Fibroblast of skin of scalp (primary cell): ENCODE measurements at places on chromosomes 7 and 10.

DNA sequence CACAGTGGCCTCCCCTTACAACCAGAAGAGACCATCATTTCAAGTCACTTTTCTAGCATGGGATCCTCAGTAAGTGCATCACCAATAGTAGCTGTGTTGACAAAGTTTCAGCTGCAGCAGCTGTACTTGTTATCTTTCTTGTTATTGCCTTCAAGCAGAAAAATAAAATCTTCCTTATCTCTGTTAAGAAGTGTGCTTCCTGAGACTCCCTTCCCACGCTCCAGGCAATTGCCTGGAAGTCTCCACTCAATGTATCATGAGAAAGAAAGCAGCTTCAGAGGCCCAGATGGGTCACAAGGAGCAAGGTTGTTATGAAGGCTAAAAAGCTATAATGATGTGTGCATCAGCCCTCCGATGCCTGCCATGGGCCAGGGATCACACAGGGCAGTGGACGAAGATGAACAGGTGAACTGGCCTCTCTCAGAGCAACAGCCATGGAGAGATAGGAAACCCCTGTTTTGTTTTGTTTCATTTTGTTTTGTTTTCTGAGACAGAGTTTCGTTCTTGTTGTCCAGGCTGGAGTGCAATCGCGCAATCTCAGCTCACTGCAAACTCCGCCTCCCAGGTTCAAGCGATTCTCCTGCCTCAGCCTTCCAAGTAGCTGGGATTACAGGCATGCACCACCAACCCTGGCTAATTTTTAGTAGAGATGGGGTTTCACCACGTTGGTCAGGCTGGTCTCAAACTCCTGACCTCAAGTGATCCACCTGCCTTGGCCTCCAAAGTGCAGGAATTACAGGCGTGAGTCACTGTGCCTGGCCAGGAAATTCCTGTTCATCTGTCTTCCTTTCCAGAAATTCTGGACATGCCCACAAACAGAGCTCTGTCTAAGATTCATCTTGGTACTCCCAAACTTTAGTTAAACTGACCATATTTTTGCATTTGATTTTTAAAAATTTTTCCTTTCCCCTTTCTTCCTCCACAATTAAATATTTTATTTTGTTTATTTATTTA is 340.5 kb downstream of the TNS3 start:
- DNase-seq = no peak

GRCh38 chr7:15600298-15600697 is 38.5 kb upstream of the AGMO start:
- DNase-seq = no peak

DNA sequence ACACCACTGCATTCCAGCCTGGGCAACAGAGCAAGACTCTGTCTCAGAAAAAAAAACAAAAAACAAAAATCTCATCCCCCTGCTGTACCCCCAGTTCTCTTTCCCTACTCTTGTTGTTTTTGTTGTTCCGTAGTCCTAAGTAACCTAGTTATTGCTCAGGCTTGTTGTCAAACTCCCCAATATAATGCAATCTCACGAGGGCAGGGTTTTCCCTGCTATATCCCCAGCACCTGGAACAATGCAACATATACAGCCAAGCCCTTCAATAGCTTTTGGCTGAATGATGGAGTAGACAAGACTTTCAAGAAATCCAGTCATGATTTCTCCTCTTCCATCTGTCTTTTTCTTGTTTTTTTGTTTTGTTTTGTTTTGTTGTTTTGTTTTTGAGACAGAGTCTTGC is 10.2 kb downstream of the ACSL5 start:
- DNase-seq = no peak

DNA sequence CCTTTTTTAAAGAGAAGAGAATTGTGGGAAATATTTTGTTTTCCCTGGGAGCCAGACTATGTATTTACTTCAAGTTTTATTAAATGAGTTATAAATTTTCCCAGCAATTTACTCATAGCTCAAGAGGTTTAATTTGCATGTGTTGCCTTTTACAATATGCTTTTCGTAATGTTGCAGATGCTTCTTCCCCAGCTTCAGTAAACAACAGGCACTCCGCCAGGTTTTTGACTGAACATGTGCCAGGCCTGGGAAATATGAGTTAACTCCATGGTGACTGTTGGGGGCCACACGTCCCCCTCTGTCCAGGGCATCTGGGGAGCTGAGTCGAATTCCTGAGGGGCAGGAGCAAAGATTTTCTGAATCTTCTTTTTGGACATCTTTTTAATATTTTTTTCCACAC is 545.7 kb downstream of the LRMDA start:
- DNase-seq = no peak

GRCh38 chr7:5494320-5494682 is 70.7 kb upstream of the TNRC18 start:
- no peak for DNase-seq

DNA sequence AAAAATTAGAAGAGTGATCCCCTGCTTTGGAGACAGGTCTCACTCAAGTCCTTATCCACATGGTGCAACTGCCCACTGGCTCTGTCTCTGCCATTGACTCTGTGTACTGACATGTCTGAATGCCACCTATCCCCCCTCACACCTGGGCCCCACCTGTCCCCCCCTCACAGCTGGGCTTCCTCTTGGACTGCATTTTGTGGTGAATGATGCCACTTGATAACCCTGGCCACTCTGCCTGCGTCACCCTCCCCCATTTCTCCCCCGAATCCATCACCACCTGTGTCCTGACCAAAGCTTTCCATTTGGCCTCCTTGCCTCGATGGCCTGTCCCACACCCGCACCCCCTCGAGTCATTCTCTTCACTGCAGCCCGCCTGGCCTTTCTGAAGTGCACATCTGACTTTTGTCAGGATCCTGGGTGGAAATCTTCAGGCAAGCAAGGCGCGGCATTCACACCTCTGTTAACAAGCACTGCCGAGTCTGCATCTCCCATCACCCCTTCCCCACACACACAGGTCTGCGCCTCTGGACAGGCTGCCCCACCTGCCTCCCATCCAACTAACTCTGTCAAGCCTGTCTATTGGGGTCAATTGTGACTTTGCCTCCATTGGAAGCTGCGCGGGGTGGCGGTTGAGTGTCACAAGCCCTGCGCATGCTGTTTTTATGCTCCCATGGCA is 175.3 kb upstream of the KLF14 start:
- no peak for DNase-seq

DNA sequence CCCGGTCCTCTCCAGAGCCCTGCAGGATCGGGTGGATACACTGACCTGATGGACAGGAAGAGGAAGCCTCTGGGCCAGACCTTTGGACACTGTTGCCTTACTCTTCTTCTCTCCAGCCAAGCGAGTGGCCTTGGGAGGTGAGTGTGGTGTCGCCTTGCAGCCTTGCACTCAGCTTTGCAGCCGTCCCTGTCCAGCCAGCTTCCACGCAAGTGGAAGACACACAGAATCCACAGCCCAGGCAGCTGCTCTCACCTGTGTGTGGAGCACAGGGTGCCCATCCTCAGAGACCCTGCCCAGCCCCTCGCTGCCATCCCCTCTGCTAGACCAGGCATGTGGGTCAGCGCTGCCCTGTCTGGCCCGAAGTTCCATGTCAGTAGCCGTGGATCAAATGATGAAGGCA is 239.1 kb downstream of the EBF3 start:
- no peak for DNase-seq

DNA sequence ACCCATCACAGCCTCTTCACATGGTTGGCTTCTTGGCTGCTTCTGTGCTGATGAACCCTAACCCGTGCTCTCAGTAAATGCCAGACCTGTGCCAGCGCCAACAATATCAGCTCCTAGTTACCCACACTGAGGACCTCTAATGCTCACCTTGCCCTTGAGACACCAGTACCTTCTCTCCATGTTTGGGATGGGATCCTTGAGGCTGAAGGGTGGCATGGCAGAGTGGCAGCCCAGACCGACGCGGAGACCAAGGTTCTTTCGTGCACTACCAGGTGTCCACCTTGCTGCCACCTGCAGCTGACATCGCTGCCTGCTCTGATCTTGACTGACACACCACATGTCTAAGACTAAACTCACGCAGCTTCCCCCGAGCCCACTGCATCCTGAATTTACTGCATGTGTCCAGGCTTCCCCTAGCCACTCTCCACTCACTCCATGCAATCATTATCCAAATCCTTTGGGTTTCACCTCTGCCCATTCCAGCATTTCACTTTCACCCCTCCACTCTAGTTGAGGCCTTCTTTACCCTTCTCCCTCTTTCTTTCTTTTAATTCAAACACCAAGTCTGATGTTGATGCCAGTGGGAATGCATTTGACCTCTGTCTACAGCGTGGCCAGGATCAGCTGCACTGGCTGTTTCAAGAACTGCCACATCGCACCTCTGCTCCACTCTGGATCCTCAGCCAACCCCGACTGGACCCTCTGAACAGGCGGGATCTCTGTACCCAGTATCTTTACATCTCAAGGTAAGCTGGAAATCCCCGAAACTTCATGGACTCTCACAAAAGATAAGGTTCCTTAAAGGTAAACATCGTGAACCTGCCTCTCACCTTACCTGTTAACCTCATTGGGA is 294.9 kb downstream of the GLRX3 start:
- no peak for DNase-seq

GRCh38 chr10:11881477-11882417 is 58.6 kb downstream of the PROSER2 start:
- DNase-seq = no peak

GRCh38 chr7:79719216-79719615 is 265.7 kb upstream of the MAGI2 start:
- DNase-seq = no peak
